Stimulated activated memory B cell treated with anti-CD40 and anti-IgM and Interleukin-4, amounts not matched to agents 10 μg/mL and 1 μg/mL and 100 μg/mL, for 72 hours (primary cell): ENCODE measurements at places on chromosomes 4 and X.

GRCh38 chrX:123961268-123962005, at the start of gene STAG2:
STAG2 (plus strand) TSS chrX:123961706; CDS start chrX:124022628, 60,922 bp downstream.
- H3K27me3 ChIP-seq, result no peaks in the 10 kb centered on the region
- H3K36me3 ChIP-seq, result peaks cover 7% of the 10 kb centered on the region
- H3K4me1 ChIP-seq, result peaks cover 14% of the 10 kb centered on the region
- peak within 1 kb of the TSS; percentile 90 for H3K4me3 ChIP-seq
- H3K27ac ChIP-seq, result peak within 1 kb of the TSS; percentile 100

DNA sequence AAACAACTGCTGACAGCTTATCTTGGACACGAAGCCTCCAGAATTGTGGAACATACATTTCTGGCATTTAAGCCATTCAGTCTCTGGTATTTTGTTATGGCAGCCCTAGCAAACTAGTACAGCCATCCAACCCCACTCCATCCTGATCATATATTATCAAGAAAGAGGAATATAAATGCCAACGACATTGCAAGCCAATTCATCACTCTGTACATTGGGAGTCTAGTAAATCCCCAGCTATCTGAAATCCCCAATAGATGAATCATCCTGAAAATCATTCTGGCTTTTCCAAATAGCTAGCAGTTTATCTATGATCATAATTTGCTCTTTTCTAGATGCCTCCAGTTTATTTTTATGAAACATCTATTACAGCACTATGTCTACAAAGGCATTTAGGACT, 41.1 kb downstream of the FRMD7 start:
- no peaks in the 10 kb centered on the region for H3K36me3 ChIP-seq
- no peak overlapping the region for H3K4me3 ChIP-seq
- H3K27me3 ChIP-seq, result no peaks in the 10 kb centered on the region
- no peak for ATAC-seq
- H3K27ac ChIP-seq, result no peak overlapping the region

GRCh38 chr4:3226467-3226866, 22.5 kb upstream of the MSANTD1 start:
- no peak overlapping the region for H3K4me3 ChIP-seq
- no peak for ATAC-seq
- no peaks in the 10 kb centered on the region for H3K27me3 ChIP-seq
- H3K4me1 ChIP-seq, result no peaks in the 10 kb centered on the region
- peaks cover 69% of the 10 kb centered on the region for H3K36me3 ChIP-seq
- H3K27ac ChIP-seq, result no peak overlapping the region

GRCh38 chrX:15914486-15914885, 59.9 kb upstream of the AP1S2 start:
- no peak overlapping the region for H3K4me3 ChIP-seq
- H3K27ac ChIP-seq, result no peak overlapping the region
- H3K27me3 ChIP-seq, result no peaks in the 10 kb centered on the region
- ATAC-seq, result no peak
- H3K36me3 ChIP-seq, result no peaks in the 10 kb centered on the region

DNA sequence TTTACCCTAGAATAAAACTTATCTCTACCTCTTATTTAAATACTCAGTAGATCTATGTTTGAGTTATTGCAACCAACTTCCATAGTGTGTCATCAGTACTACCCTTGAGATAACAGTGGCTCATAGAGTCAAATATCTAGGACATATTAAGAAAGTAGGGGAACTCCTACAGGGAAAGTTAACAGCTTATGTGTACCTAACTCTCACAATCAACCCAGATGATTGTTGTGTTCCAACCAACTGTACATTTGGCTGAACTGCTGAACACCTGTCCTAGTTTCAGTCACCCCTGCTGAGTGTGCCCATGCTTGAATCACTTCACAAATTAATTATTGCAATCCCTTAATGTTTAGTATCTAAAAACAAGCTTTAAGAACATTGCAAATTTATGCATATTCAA, 244.2 kb upstream of the GRID2 start:
- no peak overlapping the region for H3K27ac ChIP-seq
- no peaks in the 10 kb centered on the region for H3K36me3 ChIP-seq
- H3K4me1 ChIP-seq, result no peaks in the 10 kb centered on the region
- no peak for ATAC-seq

DNA sequence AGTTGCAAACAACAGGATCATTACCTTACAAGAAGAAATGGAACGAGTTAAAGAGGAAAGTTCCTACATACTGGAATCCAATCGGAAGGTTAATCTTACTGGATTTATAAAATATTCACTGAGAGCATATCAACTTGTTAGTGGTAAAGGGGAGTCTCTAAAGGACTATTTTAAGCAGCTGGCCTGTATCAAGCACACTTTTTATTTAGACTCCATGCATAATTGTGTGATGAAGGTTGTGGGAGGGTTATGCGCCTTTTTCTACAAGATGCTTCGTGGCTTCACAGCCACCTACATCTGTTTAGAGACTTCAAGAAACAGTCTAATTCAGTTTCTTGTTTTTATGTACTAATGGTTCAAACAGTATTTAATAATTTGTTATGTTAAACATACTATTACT, 56.6 kb downstream of the GRSF1 start:
- no peaks in the 10 kb centered on the region for H3K4me1 ChIP-seq
- H3K27ac ChIP-seq, result no peak overlapping the region
- H3K27me3 ChIP-seq, result no peaks in the 10 kb centered on the region
- peaks cover 41% of the 10 kb centered on the region for H3K36me3 ChIP-seq
- no peak overlapping the region for H3K4me3 ChIP-seq

DNA sequence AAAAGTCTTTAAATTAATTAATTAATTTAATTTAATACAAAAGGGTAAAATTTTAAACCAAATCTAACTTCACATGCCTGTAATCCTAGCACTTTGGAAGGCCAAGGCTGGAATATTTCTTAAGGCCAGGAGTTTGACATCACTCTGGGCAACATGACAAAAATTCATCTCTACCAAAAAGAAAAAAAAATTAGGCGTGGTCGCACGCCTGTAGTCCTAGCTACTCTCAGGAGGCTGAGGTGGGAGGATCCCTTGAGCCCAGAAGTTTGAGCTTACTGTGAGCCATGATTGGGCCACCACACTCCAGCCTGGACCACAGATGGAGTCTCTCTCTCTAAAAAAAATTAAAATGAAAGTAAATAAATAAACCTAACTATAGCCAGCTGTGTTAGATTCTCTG, 39.2 kb upstream of the ANTXR2 start:
- peaks cover 5% of the 10 kb centered on the region for H3K36me3 ChIP-seq
- H3K27ac ChIP-seq, result no peak overlapping the region
- no peak for ATAC-seq

GRCh38 chrX:53678667-53679066, 7.9 kb downstream of the HUWE1 start:
- H3K27me3 ChIP-seq, result no peaks in the 10 kb centered on the region
- ATAC-seq, result no peak
- no peak overlapping the region for H3K27ac ChIP-seq
- peaks cover 21% of the 10 kb centered on the region for H3K36me3 ChIP-seq
